ENCODE measurements at places on chromosomes 5 and 9. TPM values are rescaled to one million over a fixed set of nuclear protein-coding genes. Genes with fewer than 3 reads are reported as not detected.

DNA sequence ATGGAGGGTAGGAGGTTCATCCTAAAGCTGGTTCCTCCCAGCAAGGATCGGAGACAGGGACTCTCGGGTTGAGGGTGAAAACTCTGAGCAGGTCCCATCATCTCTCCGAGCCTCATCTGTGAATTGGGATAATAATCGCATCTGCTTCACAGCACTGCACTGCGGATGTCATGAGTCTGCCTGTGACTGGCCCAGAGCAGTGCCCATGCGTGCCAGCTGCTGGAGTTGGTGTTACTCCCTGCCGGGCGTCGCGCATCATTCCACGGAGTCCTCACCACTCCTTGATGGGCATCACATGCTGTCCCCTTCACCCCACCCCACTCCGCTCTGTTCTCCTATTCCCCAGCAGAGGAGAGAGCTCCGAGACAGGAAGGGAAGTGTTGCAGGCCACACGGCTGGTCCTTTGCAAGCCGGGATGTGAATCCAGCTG lies 35.1 kb upstream of the ORM1 start:
- no peak for DNase-seq

DNA sequence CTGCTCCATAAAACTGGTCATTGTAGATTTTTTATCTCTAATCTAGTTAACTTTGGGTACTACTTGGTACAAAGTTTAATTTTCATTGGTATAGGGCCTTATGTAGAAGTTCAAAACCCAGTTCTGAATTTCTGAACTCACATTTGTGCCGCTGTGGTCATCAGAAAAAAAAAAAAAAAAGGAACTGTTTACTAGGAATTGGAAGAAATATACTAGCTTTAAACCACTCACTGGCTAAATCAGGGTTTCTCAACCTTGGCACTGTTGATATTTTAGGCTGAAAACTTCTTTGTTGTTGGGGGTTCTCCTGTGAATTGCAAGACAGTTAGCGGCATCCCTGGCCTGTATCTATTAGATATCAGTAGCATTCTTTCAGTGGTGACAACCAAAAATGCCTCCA lies 4.1 kb upstream of the ZFYVE16 start:
- no peak for DNase-seq

VAV2 gene
- 8.6 TPM for polyA plus RNA-seq

DNA sequence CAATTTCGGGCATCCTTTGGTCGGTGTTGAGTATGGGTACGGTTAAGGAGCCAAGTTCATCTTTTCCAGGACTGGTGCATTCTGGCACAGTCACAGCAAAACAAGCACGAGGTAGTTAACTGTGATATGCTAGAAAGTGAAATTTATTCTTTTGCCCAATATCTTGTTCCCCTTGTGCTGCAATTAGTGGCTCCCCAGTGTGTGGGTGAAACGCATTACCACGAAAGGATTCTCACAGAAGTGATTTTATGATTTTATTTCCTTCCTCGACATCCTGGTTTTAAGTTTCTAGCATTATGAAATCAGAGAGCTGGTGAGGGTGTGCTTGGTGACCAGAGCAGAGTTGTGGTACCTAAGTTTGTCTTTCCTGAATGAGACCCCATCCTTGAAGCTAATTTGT lies 1.5 kb downstream of the FRMPD1 start:
- no peak for DNase-seq

GRCh38 chr9:76684213-76684612 lies 80.0 kb upstream of the PCA3 start:
- no peak for DNase-seq

- DNase-seq: peak; percentile 30
Observed at GRCh38 chr5:5344051-5344571, 78.4 kb upstream of the ICE1 start.

DNA sequence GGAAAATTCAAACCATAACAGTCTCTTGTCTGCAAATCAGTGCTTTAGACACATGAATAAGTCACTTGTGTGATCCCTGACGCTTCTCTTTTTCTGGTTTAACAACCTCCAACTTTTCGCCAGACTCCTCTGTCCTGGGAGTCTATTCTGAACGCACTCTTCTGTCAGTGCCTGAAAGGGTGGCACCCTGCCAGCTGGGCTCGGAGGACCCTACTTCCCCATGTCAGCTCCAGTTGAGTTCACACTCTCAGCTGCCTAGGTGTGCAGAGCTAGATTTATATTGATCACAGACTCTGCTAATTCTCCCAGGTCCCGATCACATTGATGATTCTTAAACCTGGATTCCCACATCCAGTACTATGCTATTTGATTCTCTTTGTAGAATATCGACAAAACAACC lies 649.1 kb downstream of the BNC2 start:
- no peak for DNase-seq

- no peak for DNase-seq
Observed at GRCh38 chr5:133205204-133205603, 153.4 kb downstream of the HSPA4 start.

GRCh38 chr9:95504053-95504963 lies 12.5 kb downstream of the PTCH1 start:
- peak; percentile 2 for DNase-seq

DNA sequence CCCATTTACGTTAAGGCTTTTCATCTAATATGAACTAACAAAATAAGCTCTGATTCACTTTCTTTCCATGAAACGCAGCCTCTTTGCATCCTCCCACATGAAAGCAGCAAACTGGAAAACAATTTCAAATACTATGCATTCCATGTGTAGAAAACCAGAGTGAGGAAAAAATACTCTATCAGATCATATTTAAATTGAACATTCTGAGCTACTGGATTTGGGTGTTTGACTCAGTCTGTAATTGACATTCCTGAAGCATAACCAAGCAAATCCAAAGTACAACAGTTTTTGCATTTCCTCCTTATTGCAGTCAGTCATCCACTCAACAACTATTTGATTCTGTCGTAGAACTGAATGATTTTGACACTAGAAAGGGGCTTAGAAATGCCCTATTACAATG lies 399.1 kb upstream of the NMUR2 start:
- DNase-seq: no peak

DNA sequence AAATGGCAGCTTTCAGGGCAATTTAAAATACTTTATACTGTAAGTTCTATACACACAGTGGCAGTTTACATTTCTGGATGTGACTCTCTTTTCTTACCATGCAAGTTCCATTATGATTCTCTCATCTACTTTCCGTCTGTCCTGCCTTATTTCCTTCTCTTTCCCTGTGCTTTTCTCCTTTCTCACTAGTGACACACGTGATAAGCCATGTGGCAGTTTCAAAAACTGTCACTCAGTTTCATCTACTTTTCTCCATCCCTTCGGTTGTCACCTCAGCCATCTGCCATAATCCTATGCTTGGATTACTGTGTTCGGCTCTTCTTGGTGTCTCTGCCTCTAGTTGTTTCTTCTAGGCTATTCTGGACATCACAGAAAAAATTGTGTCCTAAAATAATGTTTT lies 46.8 kb upstream of the ATG10 start:
- no peak for DNase-seq

SLC36A2 gene
- polyA plus RNA-seq: not detected

DNA sequence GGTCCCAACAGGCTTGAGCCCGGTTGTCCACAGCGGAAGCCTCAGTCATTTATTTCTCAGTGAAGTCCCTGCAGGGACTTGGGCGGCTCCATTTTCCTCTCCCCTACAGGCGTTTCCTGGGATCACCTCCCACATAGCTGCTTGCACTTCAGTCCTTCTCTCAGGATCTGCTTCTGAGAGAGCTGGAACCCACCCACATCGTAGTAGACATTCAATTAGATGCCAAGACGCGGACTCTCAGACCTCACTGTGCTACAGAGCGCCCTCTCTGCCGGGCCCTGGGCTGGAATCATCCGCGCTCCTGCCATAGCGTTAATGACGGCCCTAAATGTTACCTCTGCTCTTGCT lies 54.0 kb upstream of the ROR2 start:
- no peak for DNase-seq

GABRA1 gene
- not detected for polyA plus RNA-seq

Measured in endothelial cell of umbilical vein (primary cell).